Activated CD4-positive, alpha-beta memory T cell treated with anti-CD3 and anti-CD28 coated beads, Interleukin-2, amount 10 ng/mL, durations not matched to agents 7 days and 5 days (primary cell): ENCODE measurements at places on chromosomes 4 and X. TPM values are rescaled to one million over a fixed set of nuclear protein-coding genes. Genes with fewer than 3 reads are reported as not detected.

DNA sequence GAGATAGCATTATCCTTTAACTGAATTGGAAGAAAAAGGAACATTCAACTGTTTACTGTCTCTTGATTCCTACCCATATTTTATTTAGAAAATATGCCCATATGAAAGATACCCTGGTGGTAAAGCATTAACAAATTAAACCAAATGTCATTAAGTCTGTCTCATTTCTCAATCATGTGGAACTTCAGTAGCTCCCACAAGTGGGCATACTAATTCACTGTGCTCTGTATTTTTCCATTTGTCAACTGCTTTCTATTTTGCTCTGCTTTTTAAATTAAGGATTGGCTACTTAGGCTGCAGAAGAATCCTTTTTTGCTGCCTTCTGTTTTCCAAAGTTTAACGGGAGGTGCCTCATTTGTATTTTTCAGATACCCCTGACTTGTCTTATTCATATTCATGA, 77.2 kb downstream of the DDIT4L start:
- no peak for DNase-seq

- DNase-seq: no peak
These were observed 57.8 kb upstream of the HELT start for GRCh38 chr4:184960505-184960971.

DNA sequence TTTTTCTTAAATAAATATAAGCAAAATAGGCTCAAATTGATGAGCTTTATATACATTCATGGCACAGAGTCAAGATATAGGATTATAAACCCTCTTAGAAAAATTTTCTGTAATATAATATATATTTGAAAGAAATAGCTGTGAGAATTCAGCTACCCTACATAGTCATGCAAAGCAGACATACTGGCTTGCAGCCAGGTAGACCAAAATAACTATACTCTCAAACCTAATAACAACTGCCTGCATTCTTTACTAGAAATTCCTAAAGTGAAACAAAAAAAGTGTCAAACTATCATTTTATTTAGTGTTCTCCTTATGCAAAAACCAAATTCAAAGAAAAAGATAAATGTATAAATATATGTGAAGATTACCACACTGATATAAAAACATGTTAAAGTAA, 1390.2 kb downstream of the C4orf33 start:
- DNase-seq: no peak

DNA sequence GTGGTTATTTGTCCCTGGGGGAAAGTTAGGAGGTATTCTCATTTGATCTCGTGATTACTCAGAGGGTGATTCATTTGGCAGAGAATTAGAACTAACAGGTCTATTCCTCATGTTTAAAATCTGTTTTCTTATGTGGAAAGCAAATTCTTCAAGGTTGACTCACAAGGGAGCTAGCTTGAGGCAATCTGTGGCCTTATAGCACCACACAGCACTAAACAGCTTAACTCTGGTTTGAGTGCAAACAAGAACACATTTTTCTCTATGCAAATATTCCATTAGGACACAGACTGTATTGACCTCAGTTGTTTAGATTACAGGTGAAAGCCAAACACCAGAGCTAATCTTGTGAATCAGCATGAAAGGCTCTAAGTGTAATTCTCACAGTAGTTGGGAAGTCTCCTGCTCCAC, 694.4 kb upstream of the POU3F4 start:
- no peak for DNase-seq

TMEM271 gene
- total RNA-seq: not detected

DNA sequence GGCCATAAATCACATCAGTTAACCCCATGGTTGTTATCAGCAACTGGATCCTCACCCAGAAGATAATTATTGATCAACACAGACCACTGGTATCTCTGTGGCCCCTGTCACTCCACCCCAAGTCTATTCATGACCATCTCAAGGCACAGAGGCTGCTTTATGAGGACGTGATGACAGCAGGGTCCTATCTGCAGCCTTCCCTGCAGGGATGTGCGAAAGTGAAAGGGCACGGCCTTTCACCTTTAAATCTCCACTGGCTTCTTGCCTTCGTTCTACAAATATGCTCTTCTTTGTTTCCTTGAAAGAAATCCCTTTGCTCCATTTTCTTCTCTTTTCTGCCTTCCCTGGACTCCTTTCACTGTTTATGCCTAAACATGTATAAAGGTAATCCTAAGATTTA, 170.6 kb upstream of the EDNRA start:
- no peak for DNase-seq

GRCh38 chr4:82918091-82918490, 17.6 kb downstream of the THAP9 start:
- DNase-seq: no peak

PLK4 gene
- 45.7 TPM for total RNA-seq

GAB1 gene
- total RNA-seq: 0.80 TPM

DNA sequence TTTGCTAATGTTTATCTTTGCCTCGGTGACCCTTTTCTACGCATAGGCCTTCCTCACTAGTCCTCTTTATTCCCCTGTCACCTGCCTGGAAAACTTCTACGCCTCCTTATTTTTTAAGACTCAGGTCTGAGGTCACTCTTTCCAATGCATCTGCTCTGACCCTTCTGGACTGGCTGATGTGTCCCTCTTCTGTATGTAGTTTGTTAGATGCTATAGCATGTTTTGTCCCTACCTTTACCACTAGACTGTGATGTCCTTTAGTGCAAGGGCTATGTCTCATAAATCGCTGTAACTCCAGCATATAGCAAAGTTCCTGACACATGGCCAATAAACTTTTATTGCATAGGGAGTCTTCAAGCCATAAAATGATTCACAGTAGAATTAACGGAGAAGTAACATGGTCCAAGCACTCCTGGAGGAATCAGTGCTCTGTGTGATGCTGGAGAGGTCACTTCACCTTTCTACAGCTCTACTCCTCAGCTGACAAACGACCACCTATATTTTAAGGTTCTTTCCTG, 872.5 kb upstream of the SLIT2 start:
- no peak for DNase-seq

- DNase-seq: no peak
These were observed 57.6 kb upstream of the PRDM8 start for GRCh38 chr4:80139671-80140070.

DNA sequence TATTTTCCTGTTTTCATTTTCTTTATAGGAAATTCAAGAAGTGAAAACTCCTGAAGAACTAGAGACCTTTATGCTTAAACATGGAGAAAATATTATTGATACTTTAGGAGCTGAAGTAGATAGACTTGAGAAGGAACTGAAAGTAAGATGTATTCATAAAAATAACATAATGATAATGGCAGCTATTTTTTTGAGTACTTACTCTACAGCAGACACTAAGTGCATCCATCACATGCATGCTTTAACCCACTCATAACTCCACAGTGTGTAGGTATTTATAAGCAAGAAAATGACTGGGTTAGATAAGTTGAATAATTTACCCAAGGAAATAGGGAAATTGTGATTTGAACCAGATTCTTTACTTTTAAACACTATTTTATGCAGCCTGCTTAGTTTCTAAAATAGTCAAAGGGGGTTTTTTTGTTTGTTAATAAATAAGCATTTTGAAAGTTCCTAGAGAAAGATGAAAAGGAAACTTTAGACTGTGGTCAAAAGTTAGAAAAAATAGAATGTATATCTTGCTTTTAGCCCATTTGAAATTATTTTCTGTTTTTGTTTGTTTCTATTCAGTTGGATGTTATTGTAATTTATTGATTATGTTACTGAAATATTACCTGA, 74.2 kb downstream of the BEND4 start:
- DNase-seq: no peak

DNA sequence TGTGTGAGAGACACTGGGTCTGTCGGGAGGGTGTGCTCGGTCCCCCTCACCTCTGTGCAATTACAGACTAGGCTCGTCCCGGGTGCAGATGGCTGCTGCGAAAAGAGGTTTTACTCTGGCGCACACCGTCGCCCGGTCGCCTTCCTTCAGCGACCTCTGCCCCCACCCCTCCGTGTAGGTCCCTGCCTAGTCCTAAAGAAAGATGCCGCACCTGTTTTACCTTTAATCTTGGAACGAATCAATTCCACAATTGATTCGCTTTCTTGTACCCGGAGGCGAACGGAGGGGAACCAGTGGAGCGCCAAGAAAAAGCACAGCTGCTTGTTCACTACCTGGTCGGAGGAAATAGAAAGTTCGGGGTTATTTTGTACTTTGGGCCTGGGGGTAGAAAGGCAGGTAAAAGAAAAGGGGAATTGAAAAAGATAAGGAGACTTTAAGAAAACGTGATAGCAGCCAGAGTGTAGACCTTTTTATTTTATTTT, 1.2 kb downstream of the NPNT start:
- no peak for DNase-seq

DNA sequence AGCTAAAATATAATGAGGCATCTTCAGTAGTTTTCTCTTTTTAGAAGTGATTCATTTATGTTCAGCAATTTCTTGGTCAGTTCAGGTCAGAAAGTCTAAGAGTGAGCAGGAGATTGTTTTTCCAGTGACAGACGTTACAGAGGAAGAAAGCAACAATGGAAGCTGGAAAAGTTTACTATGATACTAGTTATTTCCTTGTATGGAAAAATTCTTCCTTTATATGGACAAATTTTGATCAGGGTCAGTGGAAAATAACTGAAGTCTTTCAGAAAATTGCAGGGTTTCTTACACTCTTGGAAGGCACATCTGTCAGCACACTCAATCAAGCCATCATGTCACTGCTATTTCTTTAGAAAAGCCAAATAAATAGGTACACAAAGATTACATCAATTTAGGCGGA, 1120.7 kb downstream of the FAT4 start:
- no peak for DNase-seq

ZCCHC18 gene
- 1.6 TPM for total RNA-seq

DNA sequence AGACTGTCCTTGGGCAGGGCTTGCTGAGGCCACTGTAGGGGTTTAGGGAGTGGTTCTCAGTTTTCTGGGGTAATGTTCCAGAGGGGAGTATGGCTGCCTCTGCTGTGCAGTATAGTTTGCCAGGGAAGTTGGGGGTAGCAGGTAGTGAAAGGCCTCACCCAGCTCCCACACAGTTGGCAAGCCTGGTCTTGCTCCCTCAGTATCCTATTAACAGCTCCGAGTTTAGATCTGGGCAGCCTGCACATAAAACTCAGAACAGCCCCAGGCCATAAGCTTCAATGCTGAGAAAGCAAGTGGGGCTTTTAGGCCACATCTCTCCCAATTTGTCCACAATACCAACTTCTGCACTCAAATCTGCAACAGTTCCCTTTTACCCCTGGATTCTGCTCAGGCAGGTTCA, 205.2 kb downstream of the GALNTL6 start:
- no peak for DNase-seq

NONO gene
- 376 TPM for total RNA-seq

DNA sequence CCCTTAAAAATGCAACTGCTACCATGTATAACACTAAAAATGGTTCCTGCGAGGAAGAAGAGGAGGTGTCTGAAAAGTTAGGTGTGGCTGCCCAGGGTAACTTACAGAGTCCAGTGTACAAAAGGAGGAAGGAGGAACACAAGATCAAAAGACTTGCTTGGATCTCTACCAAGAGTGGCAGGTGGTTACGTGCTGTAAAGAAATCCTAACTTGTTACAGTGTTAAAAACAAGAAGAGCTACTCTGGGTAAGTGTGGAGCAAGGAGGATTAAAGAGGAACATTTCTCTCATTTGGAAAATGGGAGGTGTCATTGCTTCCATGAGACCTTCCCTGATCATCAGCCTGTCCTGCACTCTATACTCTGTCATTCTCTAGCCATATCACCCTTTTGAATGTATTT, 242.0 kb downstream of the PTTG2 start:
- no peak for DNase-seq

TMSB15A gene
- 0.45 TPM for total RNA-seq

CXCL3 gene
- not detected for total RNA-seq

GRCh38 chr4:86032476-86033022, 327.3 kb downstream of the MAPK10 start:
- no peak for DNase-seq

DNA sequence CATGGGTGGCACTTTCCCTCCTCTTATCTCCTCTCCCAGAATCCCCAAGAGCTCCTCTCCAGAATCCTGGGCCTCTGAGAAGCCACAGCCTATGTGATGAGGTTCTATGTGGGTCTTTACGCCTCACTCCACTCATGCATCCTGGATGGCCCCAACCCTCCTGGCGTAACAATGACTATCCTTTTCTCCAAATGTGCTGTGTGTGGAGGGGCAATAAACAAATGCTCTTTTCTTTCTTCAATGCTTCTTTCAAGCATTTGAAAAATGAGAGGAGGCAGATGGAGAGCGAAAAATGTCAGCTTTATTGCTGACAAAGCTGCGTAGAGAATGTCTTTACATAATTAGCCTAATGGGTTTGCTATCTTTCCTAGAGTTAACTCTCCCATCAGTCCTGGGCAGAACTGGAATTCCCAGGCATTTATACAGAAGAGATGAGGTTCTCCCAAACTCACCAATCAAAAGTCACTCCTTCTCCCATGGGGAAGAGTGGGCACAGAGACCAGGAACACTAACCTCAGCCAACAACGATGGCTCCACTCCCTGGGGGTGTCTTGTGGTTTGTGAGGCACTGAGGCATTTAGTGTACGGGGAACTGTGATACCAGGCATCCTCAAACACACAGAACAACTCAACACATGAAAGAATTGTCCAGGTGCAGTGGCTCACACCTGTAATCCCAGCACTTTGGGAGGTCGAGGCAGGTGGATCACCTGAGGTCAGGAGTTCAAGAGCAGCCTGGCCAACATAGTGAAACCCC, 118.9 kb upstream of the SLC34A2 start:
- no peak for DNase-seq

DNA sequence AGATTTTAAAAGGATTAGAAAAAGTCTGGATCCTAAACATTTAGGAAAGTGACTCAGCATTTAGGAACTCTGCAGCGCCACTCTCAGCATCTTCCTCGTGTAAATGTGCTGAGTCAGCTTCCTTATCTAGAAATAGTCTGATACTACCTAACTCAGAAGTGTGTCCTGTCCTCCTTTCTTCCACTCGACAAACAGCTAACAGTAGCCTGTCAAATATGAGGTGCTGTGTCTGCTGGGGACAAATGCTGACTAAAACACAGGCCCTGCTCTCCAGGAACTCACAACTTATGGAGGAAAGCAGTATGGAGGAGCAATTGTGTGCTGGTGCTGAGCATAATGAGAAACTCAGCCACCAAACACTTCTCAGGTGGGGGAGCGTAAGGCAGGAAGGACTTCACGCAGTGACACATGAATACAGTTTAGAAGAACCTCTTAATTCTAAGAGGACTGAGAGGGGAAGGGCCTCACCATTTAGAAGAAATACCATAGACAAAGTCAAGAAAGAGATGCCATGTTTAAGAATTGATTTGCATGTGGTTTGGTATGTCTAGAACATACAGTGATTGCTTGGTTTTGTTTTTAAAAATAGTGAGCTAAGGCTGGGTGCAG, 125.3 kb downstream of the SOWAHB start:
- DNase-seq: no peak
